ENCODE measurements at places on chromosomes 6 and 20.

- DNase-seq, result no peak
These were observed 37.1 kb downstream of the MAP1LC3A start for GRCh38 chr20:34595377-34596184.

- DNase-seq, result no peak
These were observed 112.5 kb downstream of the SCML4 start for GRCh38 chr6:107711412-107712236.

DNA sequence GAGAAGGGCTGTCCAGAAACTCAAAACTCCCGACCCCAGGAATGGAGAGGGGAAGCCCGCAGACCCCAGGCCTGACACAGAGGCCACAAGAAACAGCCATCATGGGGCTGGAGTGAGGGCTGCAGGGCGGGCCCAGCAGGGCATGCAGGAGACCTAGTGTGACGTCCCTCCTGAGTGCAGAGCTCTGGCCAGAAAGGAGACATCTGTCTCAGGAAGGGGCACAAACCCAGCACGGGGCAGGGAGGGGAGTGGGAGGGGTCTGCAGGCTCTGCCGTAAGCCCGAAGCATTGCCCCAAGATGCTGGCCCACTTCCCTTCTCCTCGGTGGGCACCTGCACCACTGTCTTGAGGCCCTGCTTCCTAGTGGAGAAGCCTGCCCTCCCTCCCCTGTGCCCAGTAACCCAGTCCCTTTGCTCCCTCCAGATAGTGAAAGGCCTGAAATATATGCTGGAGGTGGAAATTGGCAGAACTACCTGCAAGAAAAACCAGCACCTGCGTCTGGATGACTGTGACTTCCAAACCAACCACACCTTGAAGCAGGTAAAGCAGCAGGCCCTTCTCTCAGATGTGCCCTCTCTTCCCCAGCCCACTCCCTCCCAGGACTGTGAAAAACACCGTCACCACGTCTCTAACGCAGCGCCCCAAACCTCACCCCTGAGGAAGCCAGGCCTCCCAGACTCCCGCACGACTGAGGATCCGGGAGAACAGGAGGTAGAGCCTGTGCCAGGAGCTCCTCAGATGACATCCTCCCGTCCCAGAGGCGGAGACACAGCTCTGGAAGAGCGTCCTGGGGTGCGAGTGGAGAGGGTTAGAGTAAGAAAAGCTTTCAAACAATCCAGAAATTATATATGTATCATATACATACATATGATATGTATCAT lies 9.7 kb downstream of the CST7 start:
- DNase-seq, result no peak

GRCh38 chr6:160156842-160157241 lies 35.2 kb downstream of the SLC22A1 start:
- DNase-seq, result no peak

DNA sequence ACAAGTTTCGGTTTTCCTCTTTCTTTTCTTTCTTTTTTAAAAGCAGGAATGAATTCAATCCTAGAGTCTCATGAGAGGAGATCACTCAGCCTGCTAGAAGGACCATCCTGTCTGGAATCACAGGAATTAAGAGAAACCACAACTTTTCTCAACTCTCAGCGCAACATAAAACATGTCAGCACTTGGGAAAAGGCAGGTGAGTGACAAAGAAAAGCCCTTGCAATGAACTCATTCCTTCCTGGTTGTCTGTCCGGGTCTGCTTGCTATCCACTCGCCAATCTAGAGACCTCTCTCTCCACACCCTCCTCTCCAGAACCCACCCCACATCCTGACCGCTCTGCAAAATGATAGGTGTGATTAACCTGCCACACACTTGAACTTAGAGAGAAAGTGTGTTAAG lies 253.8 kb downstream of the LY86 start:
- DNase-seq, result no peak

GRCh38 chr6:13422681-13423221 lies 64.6 kb downstream of the GFOD1 start:
- no peak for DNase-seq

DNA sequence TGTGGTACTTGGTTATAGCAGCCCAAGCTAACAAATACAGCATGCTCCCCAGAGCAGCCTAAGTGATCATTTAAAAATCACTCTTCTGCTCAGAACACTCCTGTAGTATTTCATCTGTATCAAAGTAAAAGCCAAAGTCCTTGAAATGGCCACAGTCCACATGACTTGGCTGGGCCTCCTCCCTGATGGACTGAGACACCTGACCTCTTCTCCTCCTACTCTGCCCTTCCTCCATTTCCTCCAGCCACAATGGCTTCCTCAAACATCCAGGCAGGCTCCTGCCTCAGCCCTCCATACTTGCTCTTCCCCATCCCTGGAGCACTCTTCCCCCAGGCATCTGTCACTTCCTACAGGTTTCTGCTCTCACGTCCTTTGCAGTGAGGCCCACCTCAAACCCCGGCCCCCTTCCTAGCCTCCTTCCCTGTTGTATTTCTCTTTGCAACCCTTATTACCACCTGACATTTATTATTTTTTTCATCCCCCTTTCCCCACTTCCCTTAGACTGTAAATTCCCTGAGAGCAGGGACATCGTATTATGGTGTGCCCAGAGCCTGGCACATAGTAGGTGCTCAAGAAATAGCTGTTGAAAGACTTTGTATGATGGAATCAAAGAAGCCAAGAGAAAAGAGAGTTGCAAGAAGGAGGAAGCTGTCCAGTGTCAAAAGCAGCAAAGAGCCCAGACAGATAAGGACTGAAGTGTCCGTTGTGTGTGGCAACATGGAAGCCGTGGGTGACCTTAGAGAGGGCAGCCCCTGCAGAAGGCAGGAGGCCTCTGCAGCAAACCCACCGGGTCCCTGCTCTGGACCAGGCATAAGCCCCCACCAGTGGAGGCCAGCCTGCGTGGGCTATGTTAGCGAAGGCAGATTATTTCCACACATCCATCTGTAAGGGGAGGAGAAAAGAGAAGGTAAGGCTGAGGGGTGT lies 87.5 kb downstream of the TRERF1 start:
- no peak for DNase-seq

DNA sequence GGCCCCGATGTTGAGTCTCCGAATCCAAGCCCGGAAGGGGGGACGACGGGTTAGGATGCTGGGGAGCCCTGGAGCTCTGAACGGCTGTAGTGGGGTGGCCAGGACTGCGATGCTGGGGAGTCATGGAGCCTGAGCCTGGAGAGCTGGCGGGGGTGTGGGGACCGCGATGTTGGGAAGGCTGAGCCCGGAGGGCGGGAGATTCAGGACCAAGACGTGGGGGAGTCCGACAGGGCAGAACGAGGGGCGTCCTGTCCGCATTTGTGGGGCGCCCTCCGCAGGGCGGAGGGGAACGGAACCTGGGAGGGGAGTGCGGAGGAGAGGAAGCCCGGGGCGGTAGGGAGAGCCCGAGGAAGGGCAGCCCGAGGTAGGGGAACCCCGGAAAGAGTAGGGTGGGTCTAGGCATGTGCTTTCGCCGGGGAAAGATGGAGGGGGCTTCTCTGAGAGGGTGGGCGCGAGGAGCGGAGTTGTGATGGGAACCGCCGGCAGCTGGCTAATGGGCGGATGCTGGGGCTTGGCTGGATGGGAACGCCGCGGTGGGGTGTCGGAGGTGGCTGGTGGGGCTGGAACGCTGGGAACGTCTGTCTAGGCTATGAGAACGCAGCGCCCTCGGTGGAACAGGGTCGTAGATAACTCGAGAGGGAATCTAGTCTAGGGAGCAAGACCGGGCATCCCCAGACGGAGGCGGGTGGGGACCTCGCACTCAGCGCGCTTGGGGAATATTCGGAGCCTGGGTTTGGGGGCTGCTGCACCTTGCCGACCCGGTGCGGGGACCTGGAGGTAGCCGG lies 684 bp downstream of the PAQR8 start:
- peak; percentile 47 for DNase-seq

- DNase-seq, result no peak
These were observed 75.3 kb downstream of the ELOVL2 start for GRCh38 chr6:10968776-10969175.

DNA sequence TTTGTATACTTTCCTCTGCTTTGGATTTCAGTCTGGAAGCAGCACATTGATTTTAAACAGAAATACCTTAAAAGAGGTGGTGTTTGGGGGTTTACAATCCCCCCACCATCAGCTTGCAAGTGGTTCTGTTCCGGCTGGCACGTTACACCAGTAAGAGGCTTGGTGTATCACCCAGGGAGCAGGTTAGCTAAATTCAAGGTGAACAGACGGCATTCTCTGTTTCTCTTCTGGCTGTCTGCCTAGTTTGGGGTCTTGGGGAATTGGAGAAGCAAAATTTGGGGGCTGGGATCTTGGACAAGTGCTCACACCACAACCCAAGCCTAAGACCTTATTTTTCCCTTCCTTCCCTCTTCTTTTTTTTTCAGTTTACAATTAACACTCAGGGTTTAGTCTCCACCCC lies 7.5 kb upstream of the APCDD1L start:
- DNase-seq, result no peak

GRCh38 chr20:16692442-16692841 lies 37.4 kb upstream of the SNRPB2 start:
- no peak for DNase-seq

DNA sequence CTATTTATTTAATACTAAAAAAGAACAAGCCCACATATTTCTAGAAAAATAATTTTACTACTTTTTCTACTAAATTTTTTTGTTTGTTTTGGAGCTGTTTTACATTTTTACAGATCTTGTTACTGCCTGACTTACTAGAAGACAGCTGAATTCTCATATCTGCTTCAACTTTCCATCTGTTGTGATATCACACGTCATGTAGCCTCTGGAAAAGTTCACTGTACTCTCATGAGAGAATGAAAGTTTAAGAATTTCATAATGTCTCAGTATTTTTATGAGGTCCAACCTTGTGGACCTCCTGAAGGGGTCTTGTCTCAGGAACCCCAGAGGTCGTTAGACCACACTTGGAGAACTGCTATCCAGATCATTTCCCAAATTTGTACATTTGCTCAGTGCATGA lies 81.7 kb upstream of the MTHFD1L start:
- no peak for DNase-seq

GRCh38 chr6:104606361-104606760 lies 253.4 kb downstream of the HACE1 start:
- peak; percentile 8 for DNase-seq

- no peak for DNase-seq
These were observed 9.2 kb upstream of the CPNE1 start for GRCh38 chr20:35673884-35674283.
